ENCODE measurements at places on chromosomes 1 and 21.

DNA sequence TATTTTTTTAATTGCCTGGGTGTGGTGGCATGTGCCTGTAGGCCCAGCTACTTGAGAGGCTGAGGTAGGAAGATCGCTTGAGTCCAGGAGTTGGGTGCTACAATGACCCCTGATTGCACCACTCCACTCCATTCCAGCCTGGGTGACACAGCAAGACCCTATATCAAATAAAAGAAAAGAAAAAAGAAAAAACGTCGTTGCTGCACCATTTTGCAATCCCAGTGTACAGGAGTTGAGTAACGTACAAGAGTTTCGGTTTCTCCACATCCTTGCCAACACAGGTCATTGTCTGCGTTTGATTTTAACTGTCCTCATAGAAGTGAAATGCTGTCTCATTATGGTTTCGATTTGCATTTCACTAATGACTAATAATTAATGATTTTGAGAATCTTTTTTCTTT lies 7.9 kb downstream of the ZNF684 start:
- no peak for DNase-seq

- DNase-seq = no peak
Measured at GRCh38 chr1:72623299-72623708, 341.0 kb upstream of the NEGR1 start.

- no peak for DNase-seq
Measured at GRCh38 chr1:155962599-155963211, 15.6 kb downstream of the ARHGEF2 start.

DNA sequence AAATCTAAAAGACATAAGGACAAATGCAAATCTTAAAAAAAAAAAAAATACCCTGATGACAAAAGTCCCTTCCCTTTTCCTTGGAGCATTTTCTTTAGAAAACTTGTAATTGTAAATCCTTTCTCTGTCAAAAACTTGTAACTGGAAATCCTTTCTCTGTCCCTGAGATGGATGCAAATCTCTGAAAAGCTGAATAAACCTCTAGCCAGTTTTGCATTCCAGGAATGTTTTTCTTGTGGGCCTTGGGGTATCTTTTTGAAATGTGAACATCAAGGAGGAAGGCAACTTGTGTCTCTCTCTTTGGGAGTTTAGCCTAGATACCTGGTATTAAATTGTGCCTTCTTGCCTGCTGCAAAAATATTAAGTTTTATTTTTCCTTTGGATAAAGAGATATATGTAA lies 305.3 kb downstream of the KCNT2 start:
- no peak for DNase-seq

GRCh38 chr1:196305216-196305615 lies 303.0 kb downstream of the KCNT2 start:
- no peak for DNase-seq

DNA sequence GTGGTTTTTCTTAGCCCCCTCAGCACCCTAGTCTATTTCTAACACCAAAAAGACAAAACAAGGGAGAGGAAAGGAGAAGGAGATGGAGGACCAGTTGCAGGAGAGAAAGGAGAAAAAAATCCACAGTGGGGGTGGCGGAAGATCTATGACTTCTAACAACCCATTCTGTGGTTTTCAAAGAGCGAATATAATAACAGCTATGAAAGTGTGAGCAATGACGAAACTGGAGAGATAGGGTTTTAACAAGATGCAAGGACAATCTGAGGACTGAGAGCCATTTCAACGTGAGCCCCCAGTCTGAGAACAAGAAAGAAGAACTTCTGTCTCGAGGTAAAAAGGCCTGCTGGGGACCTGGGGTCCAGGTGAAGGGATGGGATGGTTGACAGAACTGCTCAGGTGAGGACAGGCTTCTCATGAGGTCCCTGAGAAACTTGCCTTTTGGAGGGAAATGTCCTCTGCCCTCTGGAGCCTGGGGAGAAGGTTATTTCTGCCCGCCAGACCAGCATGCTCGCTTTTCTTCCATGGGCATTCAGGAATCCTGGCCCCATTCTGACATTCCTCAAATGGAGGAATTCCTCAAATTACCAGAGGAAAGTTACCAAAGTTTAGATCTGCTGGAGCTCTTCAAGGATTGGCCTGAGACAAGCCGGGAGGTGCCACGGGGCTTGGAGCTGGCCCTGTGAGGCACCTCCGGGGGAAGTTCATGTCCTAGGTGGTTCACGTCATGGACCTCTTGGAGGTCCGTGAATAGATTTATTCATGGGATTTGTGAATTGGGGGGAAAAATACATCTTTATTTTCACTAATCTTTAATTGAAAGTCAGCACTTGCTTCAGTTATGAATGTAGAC lies at the start of gene CD160:
TSS of gene CD160 (plus strand) at position 270 of the 850 bp plus-strand sequence. CDS start 8,829 bp downstream, outside the sequence.
- no peak for DNase-seq

- DNase-seq = no peak
Measured at GRCh38 chr1:225290244-225290643, 137.6 kb downstream of the LBR start.
